ENCODE measurements at places on chromosomes 4 and X.
A peak's percentile ranks its signal among the peaks of the same experiment; 100 is the strongest.

- DNase-seq = no peak
These were observed 905.1 kb upstream of the SLIT2 start for GRCh38 chr4:19346636-19347035.

DNA sequence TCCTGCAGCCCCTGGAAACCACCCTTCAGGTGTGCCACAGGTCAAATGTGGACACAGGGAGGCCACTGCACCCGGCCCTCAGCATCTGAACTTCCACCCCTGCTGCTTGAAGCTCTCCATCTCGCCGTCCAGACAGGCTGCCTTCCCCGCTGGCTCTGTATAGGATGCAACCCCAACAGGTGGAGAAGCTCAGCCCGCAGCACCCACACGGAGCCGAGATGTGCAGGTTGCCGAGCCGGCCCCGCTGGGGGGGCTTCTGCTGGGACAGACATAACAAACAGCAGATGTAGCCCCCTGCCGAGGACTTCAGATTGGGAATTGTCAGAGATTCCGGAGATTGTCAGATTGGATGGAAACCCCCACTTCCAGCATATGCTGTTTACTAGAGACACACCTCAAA lies 20.5 kb downstream of the TMEM187 start:
- no peak for DNase-seq

GRCh38 chrX:123818243-123818642 lies 41.6 kb upstream of the XIAP start:
- DNase-seq = no peak

- no peak for DNase-seq
These were observed 14.3 kb upstream of the PNPLA4 start for GRCh38 chrX:7941390-7942042.

- DNase-seq = no peak
These were observed 1.2 kb downstream of the SLAIN2 start for GRCh38 chr4:48342606-48342880.

GRCh38 chr4:93802045-93802444 lies 26.5 kb upstream of the ATOH1 start:
- DNase-seq = no peak

DNA sequence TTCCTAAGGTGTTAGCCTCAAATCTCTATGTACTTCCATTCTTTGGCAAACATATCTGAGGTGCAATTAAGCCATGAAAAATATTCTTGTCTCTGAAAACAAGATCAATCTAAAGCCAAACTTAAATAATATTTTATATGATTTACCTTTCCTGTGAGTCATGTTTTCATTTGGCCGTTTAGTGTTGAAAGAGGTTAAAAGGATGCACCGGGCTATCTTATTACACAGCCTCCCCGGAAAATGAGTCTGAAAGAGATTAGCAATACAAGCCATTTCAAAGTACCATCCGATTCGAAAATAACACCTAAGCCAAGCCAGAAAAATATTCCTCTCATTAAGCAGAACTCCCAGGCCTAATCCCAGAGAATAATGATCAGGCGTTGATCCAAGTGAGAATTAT lies 161.5 kb upstream of the EPHA5 start:
- DNase-seq = no peak

DNA sequence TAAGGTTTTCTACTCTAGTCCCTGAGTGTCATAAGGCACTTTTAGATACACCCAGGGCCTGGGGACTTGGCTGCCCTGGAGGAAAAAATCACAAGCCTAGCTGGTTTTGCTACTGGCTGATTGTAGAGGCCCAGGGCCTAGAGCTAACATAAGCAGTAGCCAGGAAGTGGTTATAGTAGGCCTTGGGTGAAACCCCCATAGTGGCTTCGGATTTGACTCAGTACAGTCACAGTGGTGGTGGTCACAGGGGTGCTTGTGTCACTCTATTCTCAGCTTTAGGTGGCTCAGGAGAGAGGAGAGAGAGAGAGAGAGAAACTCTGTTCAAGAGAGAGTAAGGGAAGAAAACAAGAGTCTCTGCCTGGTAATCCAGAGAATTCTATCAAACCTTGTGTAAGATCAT lies 194.5 kb upstream of the EDA2R start:
- DNase-seq = no peak

- no peak for DNase-seq
These were observed 163.3 kb downstream of the ATRX start for GRCh38 chrX:77622672-77623071.

- no peak for DNase-seq
These were observed 9.2 kb upstream of the PDHA2 start for GRCh38 chr4:95830651-95831050.

GRCh38 chr4:155190099-155190498 lies 18.3 kb upstream of the NPY2R start:
- no peak for DNase-seq

GRCh38 chrX:25025615-25026014 lies 9.8 kb upstream of the ARX start:
- DNase-seq = no peak

GRCh38 chr4:3375688-3376087 lies 66.1 kb upstream of the HGFAC start:
- DNase-seq = no peak

DNA sequence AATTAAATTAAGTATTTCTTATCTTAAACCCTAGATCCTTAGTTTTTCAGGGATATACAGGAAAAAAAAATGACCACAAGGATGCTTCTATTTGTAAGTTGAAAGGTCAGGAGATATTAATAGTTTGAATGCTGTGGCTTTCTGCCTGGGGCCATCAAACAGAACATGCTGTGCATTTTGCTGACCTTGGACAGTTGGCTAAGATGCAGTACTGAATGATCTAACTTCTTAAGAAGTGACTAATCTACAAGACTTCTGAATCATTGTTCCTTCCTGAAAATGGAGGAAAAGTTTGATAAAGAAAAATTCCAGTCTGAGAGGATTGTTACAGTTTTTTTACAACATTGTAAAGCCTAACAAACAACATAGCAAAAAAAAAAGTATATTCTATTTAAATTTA lies 237.8 kb upstream of the JADE1 start:
- no peak for DNase-seq

DNA sequence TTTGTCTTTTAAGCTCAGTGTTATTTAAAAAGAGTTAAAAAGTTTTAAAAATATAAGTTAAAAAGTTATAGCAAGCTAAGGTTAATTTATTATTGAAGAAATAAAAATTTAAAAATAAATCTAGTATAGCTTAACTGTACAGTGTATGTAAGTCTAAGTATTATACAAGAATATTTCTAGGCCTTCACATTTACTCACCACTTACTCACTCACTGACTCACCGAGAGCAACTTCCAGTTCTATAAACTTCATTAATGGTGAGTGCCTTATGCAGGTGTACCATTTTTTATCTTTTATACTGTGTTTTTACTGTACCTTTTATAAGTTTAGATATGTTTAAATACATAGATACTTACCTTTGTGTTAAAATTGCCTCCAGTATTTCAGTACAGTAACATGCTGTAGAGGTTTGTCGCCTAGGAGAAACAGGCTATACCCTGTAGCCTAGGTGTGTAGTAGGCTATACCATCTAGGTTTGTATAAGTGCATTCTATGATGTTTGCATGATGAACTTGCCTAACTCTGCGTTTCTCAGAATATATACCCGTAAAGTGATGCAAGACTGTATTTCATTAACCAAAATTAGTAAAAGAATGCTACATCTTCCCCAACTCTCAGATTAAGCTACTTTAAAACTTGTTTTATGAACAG lies 202.9 kb downstream of the CFAP299 start:
- no peak for DNase-seq

DNA sequence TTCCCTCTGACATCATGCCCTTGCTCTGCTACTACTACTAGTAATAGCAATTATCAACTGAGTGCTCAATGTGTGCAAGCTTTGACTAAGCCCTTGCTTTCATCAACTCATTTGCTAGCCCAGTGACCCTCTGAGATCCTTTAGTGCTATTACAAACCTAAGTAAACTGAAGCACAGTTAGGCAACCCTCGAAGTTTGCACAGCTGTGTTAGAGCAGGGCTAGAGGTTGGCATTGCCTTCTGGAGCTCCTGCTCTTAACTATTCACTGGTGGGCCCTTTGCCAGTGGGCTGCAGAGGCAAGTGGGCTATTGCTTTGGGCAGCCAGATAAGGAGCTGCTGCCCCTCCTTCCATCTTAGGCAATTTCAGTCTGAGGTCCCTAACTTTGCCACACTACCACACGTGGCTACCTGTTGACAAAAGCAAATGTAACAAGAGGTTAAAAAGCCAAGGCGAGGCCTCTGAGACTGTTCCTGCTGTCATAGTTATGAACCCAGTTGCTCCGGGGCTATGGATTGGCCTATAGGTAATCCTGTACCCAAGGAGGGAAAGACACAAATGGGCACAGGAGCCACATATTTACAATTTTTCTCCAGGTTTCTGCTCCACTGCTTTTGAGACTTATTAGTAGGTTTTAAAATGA lies 41.5 kb upstream of the ANKRD50 start:
- DNase-seq = no peak

GRCh38 chr4:55851885-55852284 lies 1.6 kb upstream of the EXOC1 start:
- no peak for DNase-seq

GRCh38 chr4:61318431-61318830 lies 118.3 kb downstream of the ADGRL3 start:
- DNase-seq = no peak

DNA sequence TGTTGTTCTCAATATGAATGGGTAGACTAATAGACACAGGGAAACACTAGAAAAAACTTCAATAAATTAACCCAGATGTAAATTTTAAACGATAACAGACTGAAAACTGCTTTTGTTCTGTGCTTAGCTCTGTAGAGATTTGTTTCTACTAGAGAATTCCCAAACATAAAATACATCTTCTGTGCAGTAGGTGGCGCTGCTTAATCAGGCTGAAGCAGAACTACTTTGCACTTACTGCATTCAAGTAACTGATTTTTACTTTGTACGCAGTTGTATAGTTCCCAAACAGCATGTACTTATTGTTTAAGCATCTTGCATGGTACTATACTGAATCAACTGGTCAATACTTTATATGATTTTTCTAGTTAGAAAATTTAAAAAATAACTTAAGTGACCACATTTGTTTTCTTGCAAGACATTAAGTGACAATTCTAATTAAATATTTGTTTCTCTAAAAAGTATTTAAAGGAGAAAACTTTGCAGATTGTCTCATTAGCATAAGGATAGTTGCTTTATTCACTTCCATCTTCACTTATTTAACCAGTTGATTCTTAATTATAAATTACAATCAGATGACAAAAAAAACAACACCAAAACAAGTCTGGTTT lies 490.6 kb downstream of the IL15 start:
- peak; percentile 13 for DNase-seq

DNA sequence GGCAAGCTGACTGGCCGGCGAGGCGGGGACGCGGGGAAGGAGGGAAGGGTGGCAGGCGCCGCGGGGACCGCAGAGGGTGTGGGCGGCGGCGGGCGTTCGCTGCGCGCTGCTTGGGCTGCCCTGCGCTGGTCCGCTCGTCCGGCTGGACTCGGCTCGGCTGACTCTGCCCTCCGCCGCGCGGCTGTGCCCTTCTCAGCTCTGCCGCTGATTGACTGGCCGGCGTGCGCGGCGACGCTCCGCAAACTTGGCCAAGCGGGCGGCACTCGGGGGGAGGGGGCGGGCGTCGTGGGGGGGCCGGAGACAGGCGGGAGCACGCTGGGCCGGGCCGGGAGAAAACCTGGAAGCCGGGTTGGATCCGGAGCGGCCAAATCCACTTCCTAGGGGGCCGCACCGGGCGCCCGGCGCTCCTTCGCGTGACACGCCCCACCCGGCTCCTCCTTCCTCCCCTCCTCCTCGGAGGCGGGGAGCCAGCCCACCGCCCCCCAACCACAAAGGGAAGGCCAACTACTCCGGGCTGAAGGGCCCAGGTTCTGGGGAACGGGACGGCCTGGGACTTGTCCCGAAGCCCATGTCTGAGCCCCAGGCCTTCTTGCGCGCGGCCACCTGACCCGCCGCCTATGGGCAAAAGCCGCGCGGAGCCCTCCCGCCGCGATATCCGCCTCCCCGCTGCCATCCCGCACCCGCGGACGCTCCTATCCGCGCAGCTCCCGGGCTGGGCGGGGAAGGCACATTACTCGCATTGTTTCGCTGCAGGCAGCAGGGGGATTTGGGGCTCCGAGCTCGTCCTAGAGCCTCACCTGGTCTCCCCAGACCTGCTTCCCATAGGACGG lies at the start of gene GPC4:
GPC4 (minus strand) TSS at position 214 of the 830 bp plus-strand sequence. CDS start 524 bp downstream, outside the sequence.
- no peak for DNase-seq

GRCh38 chrX:69318651-69319340 lies 153.5 kb upstream of the PJA1 start:
- no peak for DNase-seq

DNA sequence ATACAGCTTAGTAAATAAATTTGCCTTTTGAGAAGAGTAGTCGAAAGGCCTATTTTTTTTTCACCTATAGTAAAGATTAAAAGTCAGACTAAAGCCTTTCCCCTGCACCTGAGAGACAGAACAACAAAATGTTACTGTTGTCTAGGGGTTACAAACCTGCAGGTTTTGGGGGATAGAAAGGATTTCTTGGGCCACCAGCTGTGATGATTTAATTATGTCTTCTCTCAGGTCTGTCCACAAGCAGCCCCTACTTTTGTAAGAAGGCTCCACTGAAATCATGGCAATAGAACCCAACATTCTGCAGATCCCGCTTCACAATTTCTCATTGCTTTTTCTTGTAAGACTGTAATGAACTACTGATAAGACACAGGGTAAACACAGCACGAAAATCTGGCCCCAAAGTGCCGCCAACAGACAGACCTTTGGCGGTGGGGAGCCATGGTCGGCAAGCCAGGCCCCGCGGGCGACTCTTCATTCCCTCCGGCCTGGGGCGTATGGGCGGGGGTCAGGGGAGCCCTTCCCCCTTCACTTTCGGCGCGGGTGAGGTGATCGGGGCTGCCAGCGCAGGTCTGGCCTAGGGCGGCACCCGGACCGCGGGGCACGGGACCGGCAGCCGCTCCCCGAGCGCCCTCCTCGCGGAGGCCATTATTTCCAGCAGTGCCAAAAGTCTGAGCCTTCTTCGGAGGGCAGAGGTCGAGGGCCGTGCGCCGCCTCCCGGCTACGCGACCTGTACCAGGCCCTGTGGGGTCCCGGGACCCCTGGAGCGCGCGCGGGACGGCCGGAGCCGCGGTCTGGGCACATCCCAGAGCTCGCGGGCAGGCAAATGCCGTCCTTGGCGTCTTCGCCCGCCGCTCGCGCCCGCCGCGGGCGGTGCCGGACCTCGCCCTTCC lies 812 bp upstream of the KDM6A start:
- no peak for DNase-seq

DNA sequence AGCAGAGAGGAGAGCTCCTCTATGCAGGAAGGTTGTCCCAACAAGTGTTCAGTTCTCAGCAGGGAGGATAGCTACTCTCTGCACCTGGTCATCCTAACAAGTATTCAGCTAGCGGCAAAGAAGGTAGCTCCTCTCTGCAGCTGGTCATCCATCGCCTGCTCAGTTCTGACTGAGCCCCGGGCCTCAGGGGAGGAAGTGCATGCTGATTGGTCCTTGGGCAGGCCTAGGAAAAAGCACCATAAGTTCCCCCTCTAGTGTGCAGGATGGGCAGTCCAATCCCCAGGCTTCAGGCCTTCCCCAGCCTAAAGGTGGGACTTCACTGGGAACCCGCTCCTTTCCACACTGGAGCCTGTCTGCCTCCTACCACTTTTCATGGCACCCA lies 4.4 kb upstream of the FBXW7 start:
- DNase-seq = no peak

- DNase-seq = no peak
These were observed 94.8 kb upstream of the ATP6AP2 start for GRCh38 chrX:40485973-40486372.

Data from NCI-H187 treated with DMSO at 0.1 percent for 48 hours (cell line).